ENCODE measurements at places on chromosomes 16 and 17.

GRCh38 chr16:54324716-54325115, 38.1 kb upstream of the IRX3 start:
- DNase-seq = no peak

GRCh38 chr17:37079735-37080134, 131.0 kb downstream of the AATF start:
- DNase-seq = no peak

GRCh38 chr16:31260136-31260931, 559 bp downstream of the ITGAM start:
- no peak for DNase-seq

DNA sequence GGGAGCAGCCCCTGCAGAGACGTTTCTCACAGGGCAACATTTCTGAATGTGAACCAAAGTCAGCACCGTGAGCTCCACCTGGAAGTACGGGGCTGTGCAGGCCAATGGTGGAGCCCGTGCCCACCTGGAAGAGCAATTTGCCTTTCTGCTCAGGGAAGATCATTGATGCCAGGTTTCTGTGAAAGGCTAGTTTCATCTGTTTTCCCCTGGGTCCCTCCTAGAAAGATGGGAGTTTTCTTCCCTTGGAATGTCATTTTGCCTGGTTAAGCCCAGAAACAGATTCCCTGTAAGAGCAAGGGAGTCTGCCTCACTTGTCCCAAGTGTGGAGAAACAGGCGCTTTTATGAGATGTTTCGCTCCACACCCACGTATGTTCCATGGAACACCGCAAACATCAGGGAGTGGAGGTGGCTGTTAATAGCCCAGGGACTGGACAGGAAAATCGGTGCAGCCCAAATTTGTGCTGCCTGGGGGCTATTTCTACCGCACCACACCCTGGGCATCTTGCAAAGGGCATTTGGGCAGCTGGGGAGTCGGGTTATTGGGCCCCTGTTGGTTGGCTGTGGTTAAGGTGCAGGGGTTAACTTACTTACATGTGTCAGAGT, 2.6 kb downstream of the SLC6A4 start:
- no peak for DNase-seq

DNA sequence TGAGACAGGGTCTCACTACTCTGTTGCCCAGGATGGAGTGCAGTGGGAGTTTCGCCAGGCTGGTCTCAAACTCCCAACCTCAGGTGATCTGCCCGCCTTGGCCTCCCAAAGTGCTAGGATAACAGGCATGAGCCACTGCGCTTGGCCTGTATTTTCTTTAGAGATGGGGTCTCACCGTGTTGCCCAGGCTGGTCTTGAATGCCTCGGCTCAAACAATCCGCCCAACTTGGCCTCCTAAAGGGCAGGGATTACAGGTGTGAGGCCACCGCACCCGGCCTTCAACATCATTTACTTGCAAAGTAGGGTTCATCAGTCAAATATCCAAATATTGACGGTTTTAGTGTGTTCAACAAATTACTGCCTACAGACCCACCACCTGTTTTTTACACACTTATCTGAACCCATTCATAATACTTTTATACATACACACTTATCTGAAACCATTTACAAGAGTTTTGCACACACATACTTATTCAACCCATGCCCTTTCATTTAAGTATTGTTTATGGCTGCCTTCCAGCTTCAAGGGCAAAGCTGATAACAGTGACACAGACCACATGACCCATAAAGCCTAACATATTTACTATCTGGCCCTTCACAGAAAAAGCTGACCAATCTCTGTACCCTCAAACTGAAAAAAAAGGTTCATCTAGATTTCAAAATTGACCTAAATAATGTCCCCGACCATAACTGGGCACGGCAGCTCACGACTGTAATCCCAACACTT, 11.9 kb downstream of the TMEM170A start:
- no peak for DNase-seq

DNA sequence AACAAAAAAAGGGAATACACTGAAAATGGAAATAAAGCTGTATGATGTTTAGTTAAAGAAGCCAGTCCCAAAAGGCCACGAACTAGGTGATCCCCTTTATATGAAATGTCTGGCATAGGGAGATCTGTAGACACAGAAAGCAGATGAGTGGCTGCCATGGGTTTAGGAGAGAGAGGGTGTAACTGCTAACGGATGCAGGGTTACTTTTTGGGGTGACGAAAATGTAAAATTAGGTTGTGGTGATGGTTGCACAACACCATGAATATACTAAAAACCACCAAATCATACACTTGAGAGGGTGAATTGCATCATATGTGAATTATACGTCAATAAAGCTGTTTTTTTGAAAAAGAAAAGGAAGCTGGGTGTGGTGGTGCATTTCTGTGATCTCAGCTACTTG, 99.6 kb downstream of the ADCY9 start:
- no peak for DNase-seq

GRCh38 chr16:10624527-10624926, 44.1 kb upstream of the EMP2 start:
- DNase-seq = no peak

GRCh38 chr16:11010575-11011221, 66.3 kb downstream of the CLEC16A start:
- no peak for DNase-seq

GRCh38 chr17:81455387-81455786, 57.2 kb downstream of the ACTG1 start:
- DNase-seq = no peak

- no peak for DNase-seq
Observed at GRCh38 chr16:27579087-27579980, 29.4 kb downstream of the KATNIP start.

GRCh38 chr16:67349172-67349571, 22.6 kb downstream of the LRRC36 start:
- no peak for DNase-seq

DNA sequence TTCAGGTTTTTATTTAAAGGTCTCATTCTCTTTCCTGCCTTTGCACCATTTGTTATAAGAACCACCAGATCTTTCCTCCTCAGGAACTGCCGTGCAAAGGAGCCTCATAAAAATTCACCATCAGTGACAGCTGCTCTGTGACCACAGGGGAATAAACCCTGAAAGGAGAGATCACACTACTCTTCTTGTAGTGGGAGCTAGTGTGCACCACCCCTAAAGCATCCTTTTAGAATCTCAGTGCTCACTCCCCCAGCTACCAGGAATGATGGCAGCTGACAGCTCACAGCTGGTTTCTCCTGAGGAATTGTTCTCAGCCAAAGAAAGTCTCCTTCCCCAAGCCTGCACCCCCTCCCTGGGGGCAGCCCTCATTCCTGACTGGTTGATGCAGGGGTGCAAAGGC, 18.7 kb downstream of the VAT1L start:
- no peak for DNase-seq

- no peak for DNase-seq
Observed at GRCh38 chr16:71214746-71215381, 15.7 kb downstream of the HYDIN start.

DNA sequence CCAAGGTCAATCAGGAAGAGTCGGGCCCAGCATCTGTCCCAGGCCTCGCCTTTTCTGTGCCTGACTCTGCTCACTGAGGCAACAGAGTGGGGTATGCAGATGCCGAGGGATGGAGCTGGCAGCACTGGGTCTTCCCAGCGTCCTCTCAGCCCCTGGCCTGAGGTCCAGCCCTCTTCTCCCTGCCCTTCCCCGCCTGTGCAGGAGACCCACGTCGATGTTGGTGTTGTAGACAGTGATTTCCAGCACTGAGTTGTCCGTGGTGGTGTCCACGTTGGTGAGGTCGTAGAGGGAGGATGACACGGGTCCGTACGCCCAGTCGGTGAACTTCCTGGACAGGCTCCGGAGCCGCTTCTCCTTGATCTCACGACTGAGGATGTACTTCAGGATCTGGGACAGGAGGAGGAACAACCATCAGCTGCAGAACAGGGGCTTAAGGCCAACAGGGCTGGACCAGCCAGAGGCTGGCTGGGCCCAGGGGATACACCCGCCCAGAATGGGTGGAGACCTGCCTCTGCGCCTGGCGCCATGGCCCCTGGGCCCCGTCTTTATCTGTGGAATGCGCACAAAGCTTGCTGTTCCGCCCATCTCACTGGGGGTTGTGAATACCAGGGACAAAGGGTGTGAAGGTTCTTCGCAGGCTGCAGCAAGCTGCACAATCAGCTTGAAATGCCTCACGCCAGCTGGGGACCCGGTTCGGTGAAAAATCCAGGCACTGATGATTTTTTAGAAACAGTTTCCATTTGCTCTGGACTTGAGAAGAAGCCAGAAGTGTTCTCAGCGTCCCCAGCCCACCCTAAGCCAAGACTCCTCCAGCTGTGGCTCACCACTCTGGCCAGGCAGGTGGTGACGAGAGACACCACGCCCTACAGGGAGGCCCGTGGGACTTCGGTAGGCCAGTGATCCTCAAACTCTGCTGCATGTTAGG, 27.5 kb downstream of the TRPV3 start:
- no peak for DNase-seq

- DNase-seq = no peak
Observed at GRCh38 chr16:47413041-47413440, 47.8 kb downstream of the ITFG1 start.

GRCh38 chr17:8275421-8276290, 12.8 kb upstream of the RANGRF start:
- no peak for DNase-seq

- DNase-seq = peak; percentile 28
Observed at GRCh38 chr17:78992542-78993212, 13.0 kb upstream of the LGALS3BP start.

DNA sequence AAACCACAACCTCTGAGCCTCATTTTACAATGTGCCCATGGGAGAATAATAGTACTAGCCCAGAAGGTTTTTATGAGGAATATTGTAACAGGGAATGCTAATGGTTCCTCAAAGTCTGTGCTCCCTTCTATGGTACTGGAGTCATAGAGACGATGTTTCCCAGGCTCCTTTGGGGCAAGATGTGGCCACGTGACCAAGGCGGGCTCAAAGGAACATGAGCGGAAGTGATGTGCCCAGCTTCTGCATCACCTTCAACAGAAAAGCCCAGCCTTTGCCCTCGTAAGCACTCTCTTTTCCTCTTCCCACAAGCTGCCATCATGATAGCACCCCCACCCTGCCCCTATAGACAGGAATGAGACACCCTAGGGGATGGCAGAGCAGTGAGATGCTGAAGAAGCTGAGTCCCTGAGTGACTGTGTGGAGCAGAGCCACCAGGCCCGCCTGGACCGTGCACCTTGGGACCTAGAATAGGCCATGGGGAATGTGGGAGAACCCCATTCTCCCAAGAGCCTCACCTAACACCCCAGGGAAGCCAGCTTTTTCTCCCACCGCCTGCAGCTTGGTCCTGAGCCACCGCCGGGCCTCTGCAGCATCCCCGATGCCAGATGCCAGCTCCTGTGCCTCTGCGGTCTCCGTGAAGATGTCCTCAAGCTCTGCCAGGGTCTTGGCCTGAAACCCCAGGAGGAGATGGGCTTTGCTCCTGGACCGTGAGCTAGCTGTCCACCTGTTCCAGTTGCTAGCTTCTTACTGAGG, 22.2 kb upstream of the PIK3R6 start:
- DNase-seq = no peak

GRCh38 chr16:26317885-26318284, 626.1 kb downstream of the HS3ST4 start:
- no peak for DNase-seq

GRCh38 chr16:48054881-48055601, 100.8 kb downstream of the ABCC12 start:
- DNase-seq = peak; percentile 75
